Type B pancreatic cell (in vitro differentiated cells): ENCODE measurements at places on chromosomes 7 and 10. TPM values are rescaled to one million over a fixed set of nuclear protein-coding genes. Genes with fewer than 3 reads are reported as not detected.

DCLRE1C gene
- total RNA-seq: 10.1 and 15.0 TPM in 2 replicates

GLCCI1 gene
- 11.9 and 25.0 TPM in 2 replicates for total RNA-seq

DKK1 gene
- total RNA-seq: 6.9 and 33.2 TPM in 2 replicates

FAM25C gene
- not detected in 2 replicates for total RNA-seq

ZP3 gene
- total RNA-seq: not detected in 2 replicates

CYP26C1 gene
- total RNA-seq: not detected in 2 replicates

SH2D4B gene
- 0.07 and 0.10 TPM in 2 replicates for total RNA-seq

LEP gene
- not detected in 2 replicates for total RNA-seq

ATP6V0A4 gene
- 0.89 and 1.6 TPM in 2 replicates for total RNA-seq

GRCh38 chr10:44264244-44264643, 120.7 kb downstream of the CXCL12 start:
- no peak for DNase-seq

GRCh38 chr10:89283936-89284475, 17.8 kb upstream of the IFIT2 start:
- DNase-seq: no peak

DNA sequence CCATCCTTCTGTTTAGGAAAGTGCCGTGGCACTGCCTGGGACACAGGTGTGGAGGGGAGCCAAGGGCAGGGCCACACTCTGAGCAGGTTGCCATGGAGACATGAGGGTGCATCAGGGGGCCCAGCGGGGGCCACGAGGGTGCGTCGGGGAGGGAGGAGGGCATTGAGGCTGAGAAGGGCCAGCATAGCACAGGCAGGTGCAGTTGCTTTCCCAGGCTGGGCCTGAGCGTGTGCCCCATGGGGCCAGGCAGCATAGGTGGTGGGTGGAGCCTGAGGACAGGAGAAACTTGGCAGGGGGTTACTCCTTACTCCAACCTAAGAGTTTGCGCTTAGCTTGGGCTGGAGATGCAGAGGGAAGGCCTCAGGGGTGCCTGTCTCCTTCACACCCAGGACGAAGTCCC, 15.2 kb downstream of the YKT6 start:
- no peak for DNase-seq

GRCh38 chr10:67045404-67045803, 119.6 kb downstream of the LRRTM3 start:
- no peak for DNase-seq

DNA sequence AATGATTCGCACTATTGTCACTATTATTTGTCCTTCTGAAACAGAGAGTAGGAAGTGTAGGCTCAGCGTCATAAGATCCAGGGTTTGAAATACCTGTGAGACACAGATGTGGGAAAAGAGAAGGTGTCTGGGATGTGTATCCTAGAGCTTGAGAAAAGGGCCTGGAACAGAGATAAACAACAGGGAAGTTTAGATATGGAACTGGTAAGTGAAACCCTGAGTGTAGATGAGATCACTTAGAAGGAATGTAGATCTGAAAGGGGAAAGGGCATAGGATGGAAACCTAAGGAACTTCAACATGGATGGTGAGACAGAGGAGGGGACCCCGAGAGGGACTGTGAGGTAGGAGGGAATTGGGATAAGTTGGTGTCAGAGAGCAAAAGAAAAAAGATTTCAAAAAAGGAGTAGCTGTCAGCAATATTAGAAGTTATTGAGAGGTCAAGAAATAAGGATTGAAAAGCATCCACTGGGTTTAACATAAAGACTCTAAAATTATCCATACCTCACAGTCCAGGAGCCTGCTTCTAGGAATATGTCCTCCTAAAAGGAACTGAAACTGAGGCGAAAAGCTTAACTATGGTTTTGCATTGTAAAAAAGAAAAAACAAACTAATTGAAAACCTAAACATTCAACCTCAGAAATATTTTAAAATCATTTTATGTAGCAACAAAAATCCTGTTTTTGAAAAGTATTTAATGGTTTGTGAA, 119.2 kb upstream of the NPVF start:
- DNase-seq: no peak

GRCh38 chr7:150685219-150686029, at the start of gene GIMAP2:
GIMAP2 (plus strand) TSS chr7:150685706; CDS start chr7:150687060, 1,354 bp downstream.
- DNase-seq: no peak

- DNase-seq: no peak
These were observed 151.3 kb downstream of the HGF start for GRCh38 chr7:81618396-81619014.

DNA sequence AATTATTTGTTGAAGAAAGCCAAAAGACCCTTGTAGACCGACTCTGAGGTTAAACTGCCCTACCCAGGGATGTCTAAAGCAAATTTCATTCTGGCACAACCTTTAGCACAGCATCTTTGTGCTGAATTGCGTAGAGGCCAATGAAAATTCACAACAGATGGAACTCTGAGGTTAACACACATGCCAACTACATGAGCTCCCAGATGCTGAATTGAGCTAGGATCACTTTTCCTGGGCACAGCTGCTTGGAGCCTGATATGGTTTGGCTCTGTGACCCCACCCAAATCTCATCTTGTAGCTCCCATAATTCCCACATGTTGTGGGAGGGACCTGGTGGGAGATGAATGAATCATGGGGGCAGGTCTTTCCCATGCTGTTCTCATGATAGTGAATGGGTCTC, 158.0 kb upstream of the PTN start:
- no peak for DNase-seq

- DNase-seq: no peak
These were observed 16.7 kb downstream of the PFKFB3 start for GRCh38 chr10:6219494-6219836.

- DNase-seq: no peak
These were observed 36.4 kb downstream of the IL2RA start for GRCh38 chr10:6025683-6026255.

DNA sequence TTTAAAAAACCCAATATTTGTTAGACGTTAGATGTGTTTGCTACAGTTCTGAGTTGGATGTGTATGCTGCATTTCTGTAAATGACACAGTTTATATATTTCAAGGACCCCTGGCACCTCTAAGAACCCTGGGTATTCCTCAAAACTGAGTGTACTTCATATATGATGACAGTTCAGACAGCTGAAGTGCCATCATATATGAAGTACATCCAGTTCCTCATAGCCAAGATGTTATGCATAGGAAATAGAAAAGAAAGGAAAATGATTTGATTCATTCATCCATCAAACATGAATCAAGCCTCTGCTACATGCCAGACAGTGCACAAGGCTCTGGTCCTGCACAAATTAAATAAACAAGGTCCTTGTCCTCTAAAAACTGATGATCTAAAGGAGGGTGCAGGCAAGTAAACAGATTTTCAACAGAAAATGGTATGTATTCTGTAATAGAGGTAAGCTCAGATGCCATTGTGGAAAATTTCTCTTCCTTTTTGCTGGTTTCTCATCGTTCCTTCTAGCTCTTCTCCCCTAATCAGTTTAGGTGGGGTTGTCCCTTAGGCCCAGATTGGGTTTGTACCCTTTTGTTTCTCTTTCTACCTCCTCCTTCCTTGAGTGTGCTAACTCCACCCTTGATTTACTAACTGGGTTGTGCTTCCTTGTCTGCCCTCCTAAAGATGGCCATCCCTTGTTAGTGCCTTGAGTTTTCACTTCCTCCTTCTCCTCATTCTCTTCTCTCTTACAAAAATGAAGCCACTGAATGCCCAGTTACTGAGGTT, 25.3 kb upstream of the SMIM30 start:
- no peak for DNase-seq

DNA sequence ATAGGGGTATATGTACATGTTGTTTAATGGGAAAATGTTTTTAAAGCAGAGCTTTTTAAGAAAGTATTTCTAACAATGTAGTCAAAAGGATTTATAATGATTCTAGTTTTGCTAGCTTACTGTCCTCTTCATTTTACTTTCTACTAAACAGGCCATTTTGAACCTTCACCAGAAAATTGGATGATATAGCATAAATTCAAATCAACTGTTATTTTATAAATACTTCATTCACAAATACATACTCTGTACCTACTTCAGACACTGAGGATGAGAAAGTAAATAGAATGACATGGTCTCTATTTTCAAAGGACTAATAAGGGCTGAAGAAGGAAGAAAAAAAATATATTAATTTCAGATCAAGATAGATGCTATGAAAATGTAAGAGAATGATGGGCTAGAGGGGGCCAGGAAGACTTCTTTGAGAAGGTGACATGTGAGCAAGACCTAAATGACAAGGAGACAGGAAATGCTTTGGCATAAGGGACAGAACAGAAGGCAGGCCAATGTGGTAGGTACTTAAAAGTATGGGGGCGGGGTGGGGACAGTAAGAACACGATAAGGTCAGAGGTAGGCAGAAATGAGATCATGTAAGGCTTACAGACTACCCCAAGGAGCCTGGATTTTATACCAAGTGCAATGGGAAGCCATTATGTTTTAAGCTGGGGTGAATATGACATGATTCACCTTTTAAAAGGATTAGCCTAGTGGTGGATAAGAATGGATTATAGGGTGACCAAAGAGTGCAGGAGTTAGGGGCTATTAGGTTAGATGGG, 5.2 kb downstream of the NAMPT start:
- DNase-seq: no peak

DNA sequence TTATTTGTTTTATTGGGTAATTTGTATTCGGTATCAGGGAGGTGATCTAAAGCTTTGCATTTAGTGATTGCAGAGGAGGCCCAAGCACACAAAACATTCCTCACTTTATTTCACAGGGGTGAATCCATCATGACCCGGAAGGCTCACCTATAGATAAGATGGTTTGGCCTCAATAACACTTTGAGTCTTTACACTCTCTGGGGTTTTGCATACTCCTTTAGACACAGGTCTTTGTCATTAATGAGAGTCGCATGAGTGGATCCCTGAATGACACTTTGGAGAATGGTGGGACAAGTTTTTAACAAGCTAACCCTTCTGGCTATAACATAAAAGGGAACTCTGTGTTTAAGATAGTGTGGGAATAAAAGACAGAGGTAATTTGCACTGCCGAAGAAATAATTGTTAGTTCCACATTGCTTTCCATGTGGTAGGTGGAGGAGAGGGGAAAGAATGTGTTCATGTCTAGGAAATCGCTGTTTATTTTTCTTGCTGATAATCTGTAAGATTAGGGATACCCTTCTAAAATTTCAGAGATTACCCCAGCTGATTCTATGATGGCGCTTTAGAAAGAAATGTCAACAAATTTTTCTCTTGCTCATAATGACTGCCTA, 455.8 kb downstream of the TFEC start:
- no peak for DNase-seq

GRCh38 chr7:139752604-139753003, 25.2 kb downstream of the HIPK2 start:
- no peak for DNase-seq

DNA sequence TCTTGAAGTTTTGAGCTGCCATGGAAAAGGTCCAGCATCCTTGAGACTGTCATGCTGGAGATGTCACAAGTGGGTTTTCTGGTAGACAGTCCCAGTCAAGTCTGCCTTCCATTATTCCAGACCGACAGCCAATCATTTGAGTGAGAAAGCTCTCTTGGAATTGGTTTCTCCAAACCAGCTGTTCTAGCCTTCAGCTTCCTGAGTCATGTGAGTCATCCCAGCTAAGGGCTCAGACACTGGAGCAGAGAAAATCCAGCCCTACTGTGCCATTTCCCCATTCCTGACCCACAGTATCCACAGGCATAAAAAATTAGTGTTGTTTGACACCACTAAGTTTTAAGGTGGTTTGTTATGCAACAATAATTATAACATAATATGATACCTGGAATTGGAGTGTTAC, 219.0 kb downstream of the ADRA2A start:
- DNase-seq: no peak

DNA sequence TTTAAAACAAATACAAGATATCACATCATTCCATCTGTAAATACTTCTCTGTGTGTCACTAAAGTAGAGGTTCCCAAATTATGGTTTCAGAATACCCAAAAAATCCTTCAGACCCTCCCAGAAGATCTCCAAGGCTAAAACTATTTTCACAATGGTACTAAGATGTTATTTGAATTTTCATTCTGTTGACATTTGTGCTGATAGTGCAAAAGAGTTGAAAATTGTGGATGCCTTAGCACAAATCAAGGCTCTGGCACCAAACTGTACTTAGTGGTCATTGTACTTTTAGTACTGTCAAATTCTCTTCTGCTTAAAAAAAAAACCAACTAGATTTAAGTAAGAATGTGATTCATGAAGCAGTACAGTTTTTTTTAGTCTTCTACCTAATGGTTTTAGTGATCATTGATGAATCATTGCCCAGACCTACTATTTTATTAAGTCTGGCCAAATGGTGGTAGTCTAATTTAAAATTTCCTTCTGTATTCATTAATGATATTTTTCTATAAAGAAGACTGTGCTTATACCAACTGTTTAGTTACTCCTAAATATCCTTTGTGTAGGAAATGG, 50.5 kb downstream of the TPST1 start:
- no peak for DNase-seq

GRCh38 chr7:116551692-116552091, 26.9 kb downstream of the CAV1 start:
- no peak for DNase-seq

DNA sequence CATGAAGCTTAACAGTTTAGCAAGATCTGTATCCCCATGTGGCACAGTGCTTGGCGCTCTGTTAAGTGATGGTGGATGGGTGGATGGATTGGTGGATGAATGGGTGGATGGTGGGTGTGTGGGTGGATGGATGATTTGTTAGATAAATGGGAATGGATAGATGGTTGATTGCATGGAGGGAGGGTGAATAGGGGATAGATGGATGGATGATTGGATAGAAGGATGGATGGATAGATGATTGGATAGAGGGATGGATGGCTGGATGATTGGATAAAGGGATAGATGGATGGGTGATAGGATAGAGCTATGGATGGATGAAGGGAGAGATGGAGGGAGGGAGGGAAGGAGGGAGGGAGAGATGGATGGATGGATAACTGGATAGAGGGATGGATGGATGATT, 229.7 kb downstream of the CUX1 start:
- DNase-seq: no peak

DNA sequence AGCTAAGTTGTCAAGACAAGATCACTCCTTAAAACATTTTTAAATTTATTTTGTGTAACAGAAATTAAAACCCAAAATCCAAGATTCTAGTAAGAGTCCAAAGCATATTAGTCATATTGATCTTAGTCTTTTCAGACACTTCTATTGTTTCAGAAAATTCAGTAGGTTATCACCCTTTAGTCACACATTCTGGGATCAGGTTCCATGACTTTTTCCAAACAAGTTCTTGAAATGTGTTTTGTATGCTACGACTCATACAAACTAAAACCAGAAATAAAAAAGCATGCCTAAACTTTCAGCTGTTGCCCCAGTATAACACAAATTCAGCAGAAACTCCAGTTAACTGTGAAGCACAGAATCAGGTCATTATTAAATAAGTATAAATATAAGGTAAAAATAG, 10.7 kb downstream of the SEMA3D start:
- no peak for DNase-seq
